ENCODE measurements at places on chromosomes 7 and 10.

DNA sequence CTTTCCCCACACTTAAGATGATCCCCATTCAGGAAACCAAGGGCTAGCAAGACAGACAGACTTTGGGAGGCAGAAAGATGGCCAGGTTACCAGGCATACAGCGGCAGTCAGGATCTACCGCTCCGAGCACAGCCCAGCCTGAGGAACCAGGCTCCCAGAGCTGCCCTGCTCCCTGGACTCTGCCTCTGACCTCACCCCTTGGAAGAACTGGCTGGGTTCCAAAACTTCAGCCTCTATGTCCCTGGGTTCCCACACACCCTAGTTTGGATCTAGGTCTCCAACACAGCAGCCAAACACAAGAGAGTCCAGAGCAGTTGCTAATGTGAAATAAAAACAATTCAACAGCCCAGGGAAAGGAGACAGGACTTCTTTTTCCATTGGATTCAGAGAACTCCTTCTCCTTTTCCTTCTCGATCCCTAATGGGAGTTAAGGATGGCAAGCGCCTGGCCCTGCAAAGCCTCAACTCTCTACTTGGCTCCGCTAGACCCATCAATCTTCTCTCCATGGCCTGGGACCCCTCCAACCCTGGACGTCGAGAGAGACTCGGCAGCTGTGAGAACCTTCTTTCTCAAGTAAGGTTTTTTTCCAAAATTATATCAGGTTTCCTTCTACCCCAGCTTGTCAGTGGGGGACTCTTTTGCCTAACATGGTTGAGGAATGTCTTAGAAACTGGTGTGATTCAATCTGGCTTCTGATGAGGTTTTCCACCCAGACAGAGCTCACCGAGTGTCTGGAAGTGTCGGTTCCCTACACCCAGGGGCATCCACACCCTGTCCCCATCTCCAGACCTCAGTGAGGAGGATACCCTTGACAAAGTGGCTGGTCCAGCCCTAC is 219.6 kb downstream of the KCNMA1 start:
- DNase-seq: no peak

- no peak for DNase-seq
Measured at GRCh38 chr7:22220941-22221340, 136.0 kb downstream of the RAPGEF5 start.

- DNase-seq: no peak
Measured at GRCh38 chr7:157073949-157074624, 63.6 kb upstream of the MNX1 start.

GRCh38 chr10:69239816-69240434 is 19.8 kb downstream of the HKDC1 start:
- DNase-seq: no peak

DNA sequence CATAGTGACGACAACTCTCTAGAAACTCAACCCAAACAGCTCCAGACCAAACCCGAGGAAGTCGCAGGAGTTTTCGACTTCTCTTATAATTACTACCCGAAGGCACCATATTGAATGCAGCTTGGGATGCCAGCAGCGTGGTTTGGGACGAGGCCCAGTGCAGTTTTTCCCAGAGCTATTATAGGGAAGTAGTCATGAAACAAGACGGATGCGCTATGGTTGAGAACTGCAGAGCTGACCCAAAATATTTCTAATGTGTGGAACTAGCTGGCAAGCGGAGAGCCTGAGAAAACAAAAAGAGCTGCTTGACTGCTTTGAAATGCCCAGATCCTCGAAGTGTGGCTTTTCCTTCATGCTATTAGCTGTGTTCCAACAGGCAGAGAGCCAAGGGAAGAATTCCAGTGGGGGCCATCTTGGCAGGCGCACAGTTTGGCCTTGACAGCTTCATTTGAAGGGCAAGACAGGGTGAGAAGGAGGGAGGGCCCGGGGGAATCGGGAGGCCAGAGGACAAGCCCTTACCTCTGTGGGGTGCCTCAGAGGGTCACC is 122.7 kb downstream of the CUL2 start:
- DNase-seq: no peak

DNA sequence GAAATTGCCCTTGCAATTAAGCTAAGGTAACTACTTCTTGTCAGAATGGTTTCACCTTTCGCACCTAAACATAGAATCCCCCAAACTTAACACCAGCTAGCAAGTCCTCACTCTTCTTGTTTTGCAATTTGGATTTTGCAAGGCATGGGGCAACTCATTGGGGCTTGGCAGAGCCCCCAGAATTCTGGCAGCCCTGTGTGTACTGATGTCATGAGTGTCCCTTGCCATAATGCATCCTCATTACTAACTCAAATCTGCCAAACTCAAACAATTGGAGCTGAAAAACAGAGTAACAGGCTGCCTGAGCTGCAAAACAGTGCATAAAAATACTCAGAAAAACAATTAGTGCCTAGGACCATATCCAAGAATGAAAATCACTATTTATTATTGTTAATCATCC is 7.9 kb upstream of the XPNPEP1 start:
- DNase-seq: no peak

GRCh38 chr10:128098631-128099030 is 27.6 kb downstream of the MKI67 start:
- no peak for DNase-seq

GRCh38 chr7:276230-276835 is 13.6 kb upstream of the FOXL3 start:
- no peak for DNase-seq

DNA sequence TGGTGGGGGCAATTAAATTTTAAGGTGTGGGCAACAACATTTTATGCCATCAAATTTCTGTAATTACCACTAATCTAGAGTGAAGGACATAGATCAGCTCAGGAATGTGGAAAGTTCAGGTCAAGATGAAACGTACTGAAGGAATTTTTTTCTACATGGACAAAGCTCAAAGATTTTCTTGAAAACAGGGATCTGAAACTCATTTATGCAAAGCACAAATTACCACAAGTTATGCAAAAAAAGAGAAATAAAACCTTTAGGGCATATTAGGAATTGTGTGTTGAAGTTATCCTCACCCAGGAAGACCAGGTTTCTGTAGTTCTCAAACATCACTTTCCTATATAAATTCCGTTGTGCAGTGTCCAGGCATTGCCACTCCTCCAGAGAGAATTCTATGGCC is 18.9 kb downstream of the ZNF680 start:
- DNase-seq: no peak

DNA sequence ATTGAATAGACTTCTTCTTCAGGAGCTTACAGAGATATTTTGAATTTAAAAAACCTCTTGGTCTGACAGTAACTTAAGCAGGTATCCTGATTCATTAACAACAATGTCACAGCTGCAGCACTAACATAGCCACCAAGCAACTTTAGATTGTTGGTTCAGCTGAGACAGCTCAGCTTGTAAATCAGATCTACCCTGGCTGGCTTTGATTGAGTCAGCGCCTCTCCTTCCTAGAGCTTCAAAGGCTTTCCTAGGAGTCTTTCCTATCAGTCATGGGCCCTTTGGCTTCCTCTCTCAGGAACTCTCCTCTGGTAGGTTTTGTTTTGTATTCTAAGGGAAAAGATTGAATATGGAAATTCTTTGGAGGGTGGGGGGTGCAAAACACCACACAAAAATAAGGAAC is 70.7 kb upstream of the STEAP4 start:
- DNase-seq: no peak

- DNase-seq: no peak
Measured at GRCh38 chr7:96953676-96954513, 51.5 kb upstream of the DLX6 start.

DNA sequence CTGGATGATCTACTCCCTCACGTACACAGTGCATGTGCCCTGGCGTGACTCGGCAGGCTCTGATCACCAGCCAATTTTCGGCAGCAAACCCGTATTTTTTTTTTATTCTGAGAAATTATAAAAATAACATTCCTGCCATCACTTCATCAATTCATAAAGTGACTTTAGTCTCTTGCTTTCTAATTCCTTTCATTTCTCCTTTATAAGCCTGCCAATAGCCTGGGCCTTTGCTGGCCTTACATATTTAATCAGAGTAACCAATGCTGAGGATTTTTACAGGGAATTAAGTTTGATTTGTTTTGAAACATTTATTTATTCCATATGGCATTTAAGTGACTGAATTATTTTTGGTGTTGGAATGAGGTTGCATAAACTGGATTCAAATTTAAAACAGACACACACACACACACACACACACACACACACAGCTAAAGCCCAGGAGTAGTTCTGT is 140.8 kb downstream of the ETV1 start:
- no peak for DNase-seq

- DNase-seq: no peak
Measured at GRCh38 chr7:135763261-135763660, 14.6 kb upstream of the FAM180A start.

GRCh38 chr7:93238131-93238530 is 6.0 kb downstream of the VPS50 start:
- no peak for DNase-seq

GRCh38 chr10:76961841-76962240 is 675.8 kb downstream of the KCNMA1 start:
- no peak for DNase-seq

- no peak for DNase-seq
Measured at GRCh38 chr10:92001995-92002394, 78.4 kb downstream of the BTAF1 start.

DNA sequence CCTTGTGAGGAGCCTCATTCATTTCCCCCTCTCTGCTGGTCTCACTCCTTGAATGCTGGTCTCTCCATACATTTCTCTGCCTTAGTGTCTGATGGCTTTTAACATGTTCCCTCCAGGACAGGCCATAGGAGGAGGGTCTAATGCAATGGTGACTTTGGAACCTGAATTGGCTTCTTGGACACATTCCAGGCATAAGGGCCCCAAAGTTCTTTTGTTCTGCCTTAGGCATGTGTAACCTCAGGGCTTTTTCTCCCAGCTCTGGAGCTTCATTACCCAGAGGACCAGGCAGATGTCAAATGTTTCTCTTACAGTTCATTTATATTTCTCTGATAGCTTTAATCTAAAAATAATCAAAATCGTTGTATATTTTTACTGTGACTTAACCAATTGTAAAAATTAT is 162.6 kb downstream of the SDK1 start:
- DNase-seq: no peak

DNA sequence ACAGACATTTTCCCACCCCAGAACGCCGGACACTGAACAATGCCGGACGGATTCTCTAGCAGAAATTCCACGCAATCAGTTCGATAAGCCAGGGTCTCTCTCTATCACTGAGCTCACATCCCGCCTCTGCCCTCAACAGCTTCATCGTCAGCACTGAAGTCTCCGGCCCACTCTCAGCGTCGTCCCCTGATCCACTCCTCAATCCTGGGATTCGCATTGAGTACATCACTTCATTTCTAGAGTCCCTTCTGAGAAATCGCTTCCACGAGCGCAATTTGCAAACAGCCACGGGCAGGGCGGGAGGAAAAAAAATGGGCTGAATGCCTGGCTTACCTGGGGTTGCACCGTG is 365 bp downstream of the YME1L1 start:
- DNase-seq: no peak

- no peak for DNase-seq
Measured at GRCh38 chr7:83617858-83618257, 31.1 kb downstream of the SEMA3E start.

DNA sequence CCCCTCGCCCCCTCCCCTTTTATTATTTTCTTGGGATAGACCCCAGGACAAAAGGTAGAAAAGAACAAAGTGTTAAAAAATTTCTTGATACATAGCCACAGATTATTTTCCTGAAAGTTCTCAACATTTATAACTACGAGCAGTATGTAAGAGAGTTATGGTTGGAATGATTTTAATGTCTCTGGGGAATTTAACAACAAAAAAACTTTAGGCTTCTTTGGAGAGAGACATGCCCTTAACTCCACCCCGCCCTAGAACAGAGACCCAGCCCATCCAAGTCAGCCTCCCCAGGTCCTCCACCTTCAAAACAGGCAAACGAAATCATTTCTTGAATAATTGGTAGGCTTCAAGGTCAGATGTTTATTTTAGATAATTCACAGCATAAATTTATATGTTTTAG is 97.1 kb downstream of the TCF7L2 start:
- DNase-seq: no peak

DNA sequence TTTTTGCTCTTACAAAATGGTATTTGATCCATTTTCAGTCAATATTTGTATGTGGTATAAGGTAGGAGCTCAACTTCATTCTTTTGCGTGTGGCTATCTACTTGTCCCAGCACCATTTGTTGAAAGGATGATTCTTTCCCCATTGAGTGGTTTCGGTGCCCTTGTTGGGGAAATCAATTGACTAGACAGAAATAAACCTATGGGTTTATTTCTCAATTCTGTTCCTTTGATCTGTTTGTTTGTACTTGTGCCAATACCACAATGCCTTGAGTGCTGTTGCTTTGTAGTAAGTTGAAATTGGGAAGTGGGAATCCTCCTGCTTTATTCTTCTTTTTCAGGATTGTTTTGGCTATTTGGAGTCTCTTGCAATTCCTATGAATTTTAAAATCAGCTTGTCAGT is 41.0 kb downstream of the SNX10 start:
- DNase-seq: no peak

GRCh38 chr7:143130541-143130940 is 1.3 kb upstream of the PIP start:
- no peak for DNase-seq

GRCh38 chr7:20193242-20193777 is 23.9 kb downstream of the MACC1 start:
- no peak for DNase-seq

DNA sequence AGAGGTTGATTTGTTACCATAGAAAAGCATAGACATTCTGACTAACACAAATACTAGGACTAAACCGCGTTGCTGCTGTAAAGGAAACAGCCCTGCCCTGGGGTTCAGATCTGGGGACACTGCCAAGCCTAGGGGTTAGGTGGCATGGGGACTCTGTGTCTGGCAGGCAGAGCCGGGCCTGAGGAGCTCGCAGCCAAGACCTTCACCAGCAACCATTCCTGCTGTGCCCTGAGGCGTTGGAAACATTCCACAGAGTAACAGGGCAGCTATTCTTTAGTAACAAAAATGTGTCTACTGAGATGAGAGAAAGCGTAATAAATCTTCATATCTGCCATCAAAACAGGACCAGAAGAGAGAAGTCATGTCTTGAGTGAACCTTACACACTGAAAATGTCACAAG is 280.5 kb downstream of the POM121L12 start:
- no peak for DNase-seq

GRCh38 chr7:47659664-47660462 is 78.0 kb upstream of the TNS3 start:
- DNase-seq: no peak

- DNase-seq: no peak
Measured at GRCh38 chr7:113339661-113340060, 221.3 kb upstream of the SMIM30 start.

- no peak for DNase-seq
Measured at GRCh38 chr7:119949053-119949452, 323.9 kb upstream of the KCND2 start.

- DNase-seq: no peak
Measured at GRCh38 chr7:8051373-8051772, 82.8 kb downstream of the GLCCI1 start.

DNA sequence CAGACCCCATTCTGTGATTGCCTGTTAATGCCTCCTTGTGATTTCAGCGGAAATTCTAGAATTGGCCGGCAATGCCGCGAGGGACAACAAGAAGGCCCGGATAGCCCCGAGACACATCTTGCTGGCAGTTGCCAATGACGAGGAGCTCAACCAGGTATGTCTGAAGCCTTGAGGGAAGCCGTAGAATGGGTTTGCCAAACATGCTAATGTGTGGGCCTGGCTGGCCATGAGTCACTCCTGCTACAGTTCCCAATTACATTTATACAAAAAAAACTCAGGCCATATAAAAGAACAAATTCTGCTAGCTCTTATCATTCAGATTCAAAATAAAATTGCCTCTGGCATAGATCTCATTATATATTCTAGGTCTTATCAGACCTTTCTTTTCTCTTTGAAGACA is 37.4 kb downstream of the MACROH2A2 start:
- no peak for DNase-seq

GRCh38 chr10:102778781-102779180 is 35.0 kb downstream of the WBP1L start:
- DNase-seq: no peak
